ENCODE measurements at places on chromosomes 13 and 19.

DNA sequence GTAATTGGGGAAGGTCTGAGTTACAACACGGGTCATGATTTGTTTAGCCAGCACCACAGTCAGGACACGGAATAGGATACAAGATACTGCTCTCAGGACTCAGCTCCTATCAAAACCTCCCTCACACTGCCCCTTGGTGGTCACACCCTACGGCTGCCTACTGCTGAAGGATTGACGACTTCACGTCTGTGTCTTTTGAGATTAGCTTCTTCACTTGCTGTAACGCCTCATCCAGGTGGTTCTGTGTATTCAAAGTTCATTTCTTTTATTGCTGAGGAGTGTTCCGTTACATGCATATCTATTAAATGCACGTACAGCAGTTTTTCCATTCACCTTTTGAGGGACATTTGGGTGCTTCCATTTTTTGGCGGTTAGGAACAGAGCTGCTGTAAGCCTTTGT, 46.3 kb downstream of the URI1 start:
- DNase-seq = no peak

DNA sequence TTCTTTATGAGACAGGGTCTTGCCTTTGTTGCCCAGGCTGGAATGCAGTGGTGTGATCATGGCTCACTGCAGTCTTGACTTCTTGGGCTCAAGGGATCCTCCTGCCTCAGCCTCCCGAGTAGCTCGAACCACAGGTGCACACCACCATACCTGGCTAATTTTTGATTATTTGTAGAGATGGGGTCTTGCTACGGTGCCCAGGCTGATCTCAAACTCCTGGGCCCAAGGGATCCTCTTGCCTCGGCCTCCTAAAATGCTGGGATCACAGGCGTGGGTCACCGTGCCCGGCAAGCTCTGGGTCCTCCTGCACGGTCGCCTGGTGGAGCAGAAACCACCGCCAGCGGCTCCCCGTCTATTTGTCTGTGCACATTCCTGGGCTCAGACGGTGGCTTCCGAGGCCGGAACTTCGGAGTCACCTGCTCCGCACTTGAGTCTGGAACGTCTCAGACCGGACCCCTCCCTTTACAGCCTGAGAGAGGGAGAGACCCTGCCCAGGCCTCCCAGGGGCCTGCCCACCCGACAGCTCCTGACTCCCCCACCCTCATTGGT, 22.2 kb downstream of the EFNA2 start:
- DNase-seq = peak; percentile 14

- no peak for DNase-seq
Measured at GRCh38 chr13:25440061-25440460, 68.3 kb downstream of the ATP8A2 start.

DNA sequence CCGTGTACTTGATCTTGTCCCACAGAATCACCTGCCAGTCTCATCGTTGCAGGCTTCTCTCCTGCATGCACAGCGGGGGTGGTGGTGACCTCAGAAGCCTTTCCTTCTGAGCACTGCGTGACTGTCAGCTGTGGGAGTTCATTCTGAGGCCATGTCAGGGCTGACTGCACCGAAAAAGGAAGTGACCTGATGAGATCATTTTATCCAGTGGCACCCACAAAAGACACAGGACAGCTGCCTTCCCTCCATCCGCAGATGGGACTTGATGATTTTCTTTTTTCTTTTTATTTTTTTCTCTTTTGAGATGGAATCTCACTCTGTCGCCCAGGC, 89.7 kb downstream of the RAB20 start:
- DNase-seq = peak; percentile 53
